Activated CD4-positive, alpha-beta T cell treated with anti-CD3 and anti-CD28 coated beads for 36 hours (primary cell): ENCODE measurements at places on chromosomes 5 and 9. TPM values are rescaled to one million over a fixed set of nuclear protein-coding genes. Genes with fewer than 3 reads are reported as not detected.

GRCh38 chr9:113953531-113953930 is 77.4 kb downstream of the ZNF618 start:
- no peak for DNase-seq

Gene MTRR
- total RNA-seq, result 49.3 TPM

Gene SYK
- 0.64 TPM for total RNA-seq

Gene OR1B1
- not detected for total RNA-seq

Gene TAS2R1
- not detected for total RNA-seq

DNA sequence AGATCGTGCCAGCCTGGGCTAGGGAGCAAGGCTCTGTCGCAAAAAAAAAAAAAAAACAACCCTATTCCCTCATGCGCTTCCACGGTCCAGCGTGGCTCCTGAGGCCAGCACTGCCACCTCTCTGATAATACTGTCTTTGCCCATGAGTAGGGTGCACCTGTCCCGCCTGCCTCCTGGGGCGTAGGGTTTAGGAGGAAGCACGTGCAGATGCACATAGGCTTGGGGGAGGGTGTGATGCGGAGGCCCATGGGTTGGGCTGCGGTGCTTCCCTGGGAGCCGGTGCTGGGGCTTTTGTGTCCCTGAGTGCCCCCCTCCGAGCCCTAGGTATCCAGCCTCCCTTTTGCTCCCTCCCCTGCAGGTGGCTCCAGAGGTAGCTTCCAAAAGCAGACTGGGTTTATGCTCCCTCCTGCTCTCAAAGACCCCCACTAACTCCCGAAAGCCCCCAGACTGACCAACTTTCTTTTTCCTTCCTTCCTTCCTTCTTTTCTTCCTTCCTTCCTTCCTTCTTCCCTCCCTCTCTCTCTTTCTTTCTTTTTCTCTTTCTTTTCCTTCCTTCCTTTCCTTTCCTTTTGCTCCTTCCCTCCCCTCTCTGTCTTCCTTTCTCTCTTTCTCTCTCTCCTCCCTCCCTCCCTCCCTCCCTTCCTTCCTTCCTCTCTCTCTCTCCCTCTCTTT is 12.8 kb downstream of the FGFR4 start:
- no peak for DNase-seq
